ENCODE measurements at places on chromosomes 2 and 18.

GRCh38 chr2:239762106-239762505, 263.0 kb downstream of the NDUFA10 start:
- DNase-seq: no peak

DNA sequence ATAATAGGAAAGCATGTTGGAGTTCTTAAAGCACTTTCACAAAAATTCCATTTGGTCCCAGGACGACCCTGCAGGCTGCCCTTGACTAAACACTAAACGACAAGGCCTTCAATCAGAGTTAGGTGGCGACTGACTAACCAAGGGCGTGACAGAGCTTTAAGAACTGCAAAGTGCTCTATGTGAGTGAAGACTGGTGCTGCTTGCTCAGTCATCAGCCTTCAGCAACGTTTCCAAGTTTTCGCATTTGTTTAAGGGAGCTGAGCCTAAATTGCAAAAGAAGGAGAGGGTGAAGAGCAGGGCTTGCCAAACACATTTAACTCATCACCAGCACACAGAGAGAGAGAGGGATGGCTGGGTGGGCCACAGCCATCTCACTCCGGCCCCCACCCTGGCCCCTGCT, 204.7 kb upstream of the PID1 start:
- DNase-seq: no peak

- DNase-seq: no peak
Measured at GRCh38 chr2:119136093-119136492, 22.5 kb downstream of the C1QL2 start.

GRCh38 chr18:63155910-63156773, 163.4 kb downstream of the BCL2 start:
- DNase-seq: no peak

- DNase-seq: no peak
Measured at GRCh38 chr2:8337321-8337720, 344.5 kb upstream of the ID2 start.

DNA sequence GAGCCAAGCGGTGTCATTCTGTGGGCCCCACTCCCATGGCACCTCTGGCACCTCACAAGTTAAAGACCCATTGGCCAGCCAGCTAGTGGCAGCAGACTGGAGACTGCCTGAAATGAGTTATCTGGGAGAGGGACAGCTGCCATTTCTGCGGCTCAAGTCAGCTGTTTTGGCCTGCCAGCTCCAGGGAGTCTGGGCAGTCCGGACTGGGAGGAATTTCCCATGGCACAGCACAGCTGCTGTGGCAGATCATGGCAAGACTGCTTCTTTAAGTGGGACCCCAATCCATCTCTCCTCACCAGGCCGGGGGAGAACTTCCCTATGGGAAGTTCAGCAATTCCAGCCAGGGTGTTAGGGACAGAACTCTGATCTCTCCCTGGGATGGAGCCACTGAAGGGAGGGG, 2187.6 kb upstream of the CELF4 start:
- DNase-seq: no peak

DNA sequence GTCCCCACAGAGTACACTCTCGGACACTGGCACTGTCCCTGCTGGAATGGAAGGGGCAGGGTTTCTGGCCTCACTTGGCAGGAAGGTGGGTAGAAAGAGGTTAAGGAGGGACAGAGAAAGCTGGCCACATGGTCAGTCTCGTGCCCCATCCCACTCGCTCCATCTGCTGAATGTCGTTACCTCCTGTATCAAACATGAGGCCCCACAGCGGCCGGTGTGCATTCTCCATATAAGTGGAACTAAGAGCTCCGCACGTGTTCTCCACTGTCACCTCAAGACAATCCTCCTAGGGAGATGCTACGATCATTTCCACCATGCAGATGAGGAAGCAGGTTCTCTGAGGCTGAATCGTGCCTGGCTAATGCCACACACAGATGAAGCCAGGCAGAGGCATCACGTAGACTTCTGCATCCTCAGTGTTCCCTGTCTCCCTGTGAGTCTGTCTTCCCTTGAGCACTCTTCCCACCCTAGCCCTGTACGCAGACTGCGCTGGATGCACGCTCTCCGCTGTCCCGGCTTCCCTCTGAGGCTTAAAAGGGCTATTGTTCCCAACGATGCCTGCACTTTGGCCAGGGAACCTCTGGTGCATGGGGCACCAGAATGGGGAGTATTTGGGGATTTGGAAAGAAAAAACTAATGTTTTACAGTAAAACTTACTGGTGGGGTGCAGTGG, 35.1 kb downstream of the MAL start:
- no peak for DNase-seq

Data from NCI-H1092 treated with DMSO at 0.1 percent for 48 hours (cell line).